ENCODE measurements at places on chromosomes 6 and 20. TPM values are rescaled to one million over a fixed set of nuclear protein-coding genes. Genes with fewer than 3 reads are reported as not detected.

GRCh38 chr6:92273694-92274093 lies 1145.7 kb downstream of the EPHA7 start:
- DNase-seq = no peak

DNA sequence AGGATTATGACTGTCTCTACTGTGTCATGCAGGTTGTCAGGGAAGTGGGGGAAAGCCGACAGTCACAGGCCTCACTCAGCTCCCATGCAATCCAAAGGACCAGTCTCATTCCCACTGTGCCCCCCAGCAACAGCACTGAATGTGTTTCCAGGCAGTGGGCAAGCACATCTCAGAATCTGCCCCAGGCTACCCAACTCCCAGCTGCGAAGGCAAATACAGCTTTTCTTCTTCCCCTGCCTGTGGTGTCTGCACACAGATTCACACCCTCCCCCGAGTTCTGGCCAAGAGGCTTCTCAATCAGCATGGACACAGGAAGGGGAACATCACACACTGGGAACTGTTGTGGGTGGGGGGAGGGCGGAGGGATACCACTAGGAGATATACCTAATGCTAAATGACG lies 75.3 kb downstream of the SNAP91 start:
- peak; percentile 5 for DNase-seq

Gene RBM12
- polyA plus RNA-seq = 8.7 TPM

GRCh38 chr6:138456401-138456790 lies 42.9 kb downstream of the NHSL1 start:
- no peak for DNase-seq

Gene JPH2
- 78.2 TPM for polyA plus RNA-seq

DNA sequence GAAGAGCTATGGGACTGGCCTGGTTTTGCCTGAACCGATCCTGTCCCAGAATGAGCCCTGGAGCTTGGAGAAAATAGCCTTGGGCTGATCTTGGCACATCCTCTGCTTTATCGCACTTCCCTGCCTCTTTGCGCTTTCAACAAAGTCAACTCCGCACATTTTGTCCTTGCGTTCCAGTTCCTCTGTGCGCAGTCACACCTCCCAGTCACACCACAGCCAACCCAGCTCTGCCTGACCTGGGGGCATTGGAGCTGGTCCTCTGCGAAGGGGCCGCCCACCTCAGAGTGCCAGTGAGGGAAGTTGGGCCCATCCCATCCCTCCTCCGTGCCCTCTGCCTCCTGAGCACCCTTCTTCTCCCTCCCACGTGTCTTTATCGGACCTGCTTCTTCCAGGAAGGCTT lies 16.9 kb upstream of the UQCC2 start:
- DNase-seq = peak; percentile 49

DNA sequence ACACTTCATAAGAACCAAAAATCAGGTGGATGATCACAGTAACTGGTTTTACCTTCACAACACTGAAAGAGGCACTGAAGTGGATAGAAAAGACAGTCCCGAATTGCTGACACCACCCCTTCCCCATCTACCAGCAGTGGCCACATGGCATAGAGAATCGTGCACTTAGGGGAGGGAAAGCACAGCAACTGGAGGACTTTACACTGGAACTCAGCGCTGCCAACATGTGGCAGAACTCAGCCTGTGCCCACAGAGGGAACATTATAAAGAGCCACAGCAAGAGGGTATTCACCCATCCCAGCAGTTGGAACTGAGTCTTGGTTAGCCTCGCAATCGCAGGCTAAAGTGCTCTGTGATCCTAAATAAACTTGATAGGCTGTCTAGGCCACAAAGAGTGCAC lies 6.5 kb upstream of the KIAA1586 start:
- DNase-seq = no peak

Gene DEFB132
- polyA plus RNA-seq = not detected

DNA sequence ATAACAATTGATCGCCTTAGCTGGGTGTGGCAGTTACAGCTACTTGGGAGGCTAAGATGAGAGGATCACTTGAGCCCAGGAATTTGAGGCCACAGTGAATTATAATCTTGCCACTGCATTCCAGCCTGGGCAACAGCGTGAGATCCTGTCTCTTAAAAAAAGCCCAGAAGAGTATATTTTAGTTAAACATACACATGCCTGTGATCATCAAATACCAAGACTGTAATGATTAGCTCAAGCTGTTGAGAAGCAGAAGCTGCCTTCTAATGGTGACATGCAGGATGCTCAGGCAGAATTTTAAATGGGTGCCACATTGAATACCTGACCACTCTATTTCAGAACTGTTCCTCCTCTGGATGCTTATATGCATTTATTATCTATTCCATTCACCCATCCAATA lies 8.9 kb upstream of the TMEM14A start:
- DNase-seq = no peak

Gene ETV7
- 0.18 TPM for polyA plus RNA-seq

GRCh38 chr6:56714982-56715456 lies 72.3 kb upstream of the DST start:
- no peak for DNase-seq

GRCh38 chr6:169620171-169621130 lies 81.4 kb downstream of the WDR27 start:
- no peak for DNase-seq

- no peak for DNase-seq
These were observed 136.5 kb upstream of the ECI2 start for GRCh38 chr6:4271761-4272470.
